ENCODE measurements at places on chromosomes 7 and 10.
A peak's percentile ranks its signal among the peaks of the same experiment; 100 is the strongest.

- no peak for DNase-seq
These were observed 30.0 kb downstream of the TACC2 start for GRCh38 chr10:122018951-122019413.

DNA sequence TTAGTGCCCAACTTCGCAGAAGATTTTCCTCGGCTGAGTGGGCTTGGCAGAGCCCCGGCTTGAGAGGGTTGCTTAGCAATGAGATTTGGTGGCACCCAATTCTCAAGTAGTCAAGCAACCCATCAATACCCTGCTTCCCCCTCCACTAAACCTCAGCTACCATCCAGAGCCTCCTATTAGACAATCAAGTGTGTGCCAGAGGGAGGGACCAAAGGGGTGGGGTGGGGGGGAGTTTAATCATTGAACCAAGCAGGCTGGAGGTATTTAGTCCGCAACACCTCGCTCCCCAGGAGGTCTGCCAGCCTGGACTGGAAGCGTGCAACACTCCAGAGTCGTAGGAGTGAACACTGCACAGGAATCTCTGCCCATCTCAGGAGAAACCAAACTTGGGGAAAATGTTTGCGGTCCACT is at the start of gene HKDC1:
HKDC1 (plus strand) TSS at position 292 of the 411 bp plus-strand sequence; CDS start at position 396, 104 bp downstream.
- DNase-seq = peak; percentile 14

DNA sequence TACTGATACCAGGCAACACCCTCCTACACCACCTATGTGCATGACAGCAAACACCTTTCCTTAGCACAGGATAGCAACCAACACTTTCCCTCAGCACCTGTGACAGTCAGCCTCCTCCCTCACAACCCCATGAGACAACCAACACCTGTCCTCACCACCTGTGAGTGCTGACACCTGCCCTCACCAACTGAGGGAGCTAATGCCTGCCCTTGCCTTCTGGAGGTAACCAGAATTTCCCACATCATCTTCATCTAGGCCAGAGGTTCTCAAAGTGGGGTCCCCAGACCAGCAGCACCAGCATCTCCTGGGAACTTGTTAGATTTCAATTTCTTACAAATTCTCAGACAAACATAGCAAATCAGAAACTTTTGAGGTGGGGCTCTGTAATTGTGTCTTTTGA is 112.5 kb downstream of the GRID1 start:
- no peak for DNase-seq

DNA sequence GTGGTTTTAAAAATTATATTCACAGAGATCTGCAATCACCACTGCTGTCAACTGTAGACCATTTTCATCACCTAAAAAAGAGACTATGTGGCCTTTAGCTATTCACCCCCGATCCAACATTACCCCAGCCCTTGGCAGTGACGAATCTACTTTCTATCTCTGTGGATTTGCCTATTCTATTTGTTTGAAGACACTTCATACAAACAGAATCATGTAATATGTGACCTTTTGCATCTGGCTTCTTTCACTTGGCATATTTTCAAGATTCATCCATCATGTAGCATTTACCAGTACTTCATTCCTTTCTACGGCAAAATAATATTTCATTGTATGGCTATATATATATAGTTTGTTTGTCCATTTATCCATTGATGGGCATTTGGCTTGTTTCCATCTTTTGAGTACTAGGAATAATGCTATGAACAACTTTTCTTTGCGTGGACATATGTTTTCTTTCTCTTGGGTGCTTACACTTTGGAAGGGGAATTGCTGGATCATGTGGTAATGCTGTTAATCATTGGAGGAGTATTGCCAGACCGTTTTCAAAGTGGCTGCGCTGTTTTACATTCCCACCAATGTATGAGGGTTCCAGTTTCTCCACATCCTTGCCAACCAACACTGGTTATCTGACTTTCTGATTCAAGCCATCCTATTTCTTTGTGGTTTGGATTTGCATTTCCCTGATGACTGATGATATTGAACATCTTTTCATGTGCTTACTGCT is 22.3 kb downstream of the ADAMTS14 start:
- DNase-seq = no peak

GRCh38 chr10:9875353-9875752 is 1142.3 kb upstream of the CELF2 start:
- no peak for DNase-seq

DNA sequence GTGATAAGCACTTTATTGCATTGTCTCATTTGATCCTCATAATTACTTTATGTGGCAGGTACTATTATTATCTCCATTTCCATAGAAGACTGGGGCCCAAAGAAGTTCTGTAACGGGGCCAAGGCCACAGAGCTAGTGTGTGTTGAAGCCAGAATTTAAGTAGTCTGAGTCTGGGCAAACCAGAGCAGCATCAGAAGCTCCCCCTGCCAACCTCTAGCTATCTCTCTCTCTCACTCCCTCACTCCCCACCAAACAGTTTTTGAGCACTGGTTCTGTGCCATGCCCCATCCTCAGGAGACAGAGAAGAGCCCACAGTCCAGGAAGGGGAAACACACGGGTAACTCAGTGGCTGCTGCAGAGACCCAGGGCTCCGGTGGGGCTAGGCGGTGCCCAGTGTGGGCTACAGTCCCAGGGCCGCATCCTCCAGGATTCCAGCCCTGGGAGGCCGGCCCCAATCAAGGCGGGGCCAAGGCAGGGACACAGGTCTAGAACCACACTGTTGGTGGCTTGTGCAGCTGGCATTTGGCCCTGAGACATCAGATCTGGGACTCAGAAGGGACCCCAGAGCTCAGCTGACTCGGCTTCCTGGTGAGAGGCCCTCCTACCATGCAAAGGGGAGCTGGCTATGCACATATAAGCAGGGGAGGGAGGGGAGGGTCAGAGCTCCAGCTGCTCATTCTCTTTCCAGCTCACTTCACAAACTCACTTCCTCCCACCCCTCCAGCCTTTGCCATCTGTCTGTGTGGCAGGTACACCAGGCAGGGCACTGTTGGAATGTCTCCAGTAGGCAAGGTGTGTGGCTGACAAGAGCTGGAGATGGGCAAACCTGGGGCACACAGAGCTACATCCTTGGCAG is 34.4 kb downstream of the COL13A1 start:
- no peak for DNase-seq

DNA sequence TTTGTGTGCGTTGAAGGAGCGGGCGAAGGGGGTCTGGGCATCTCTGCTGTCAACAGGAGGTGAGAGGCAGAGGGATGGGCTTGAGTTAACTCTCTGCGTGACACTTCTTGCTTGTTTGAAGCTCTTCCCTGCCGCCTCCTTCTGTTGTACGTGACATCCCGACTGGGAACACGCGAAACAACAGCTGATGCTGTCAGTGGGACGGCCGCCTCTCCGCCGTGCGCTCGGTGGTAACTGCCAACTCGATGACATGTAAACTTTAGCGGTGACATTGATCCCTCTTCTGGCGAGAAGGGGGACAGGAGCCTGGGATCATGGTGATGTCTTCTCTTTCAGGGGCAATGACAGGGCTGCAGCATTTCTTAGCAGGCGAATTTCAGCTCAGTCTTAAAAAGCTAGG is 394.5 kb downstream of the TYW1 start:
- peak; percentile 48 for DNase-seq

- DNase-seq = no peak
These were observed 352.6 kb downstream of the GPR37 start for GRCh38 chr7:124413029-124413428.

GRCh38 chr10:128859738-128860386 is 607.2 kb upstream of the MGMT start:
- no peak for DNase-seq

- no peak for DNase-seq
These were observed 67.1 kb downstream of the CUBN start for GRCh38 chr10:17062493-17062892.

- DNase-seq = no peak
These were observed 28.8 kb upstream of the JCAD start for GRCh38 chr10:30088178-30088577.

- no peak for DNase-seq
These were observed 260.1 kb upstream of the PODXL start for GRCh38 chr7:131816391-131817007.

GRCh38 chr7:129664029-129665012 is 52.8 kb downstream of the NRF1 start:
- peak; percentile 25 for DNase-seq

DNA sequence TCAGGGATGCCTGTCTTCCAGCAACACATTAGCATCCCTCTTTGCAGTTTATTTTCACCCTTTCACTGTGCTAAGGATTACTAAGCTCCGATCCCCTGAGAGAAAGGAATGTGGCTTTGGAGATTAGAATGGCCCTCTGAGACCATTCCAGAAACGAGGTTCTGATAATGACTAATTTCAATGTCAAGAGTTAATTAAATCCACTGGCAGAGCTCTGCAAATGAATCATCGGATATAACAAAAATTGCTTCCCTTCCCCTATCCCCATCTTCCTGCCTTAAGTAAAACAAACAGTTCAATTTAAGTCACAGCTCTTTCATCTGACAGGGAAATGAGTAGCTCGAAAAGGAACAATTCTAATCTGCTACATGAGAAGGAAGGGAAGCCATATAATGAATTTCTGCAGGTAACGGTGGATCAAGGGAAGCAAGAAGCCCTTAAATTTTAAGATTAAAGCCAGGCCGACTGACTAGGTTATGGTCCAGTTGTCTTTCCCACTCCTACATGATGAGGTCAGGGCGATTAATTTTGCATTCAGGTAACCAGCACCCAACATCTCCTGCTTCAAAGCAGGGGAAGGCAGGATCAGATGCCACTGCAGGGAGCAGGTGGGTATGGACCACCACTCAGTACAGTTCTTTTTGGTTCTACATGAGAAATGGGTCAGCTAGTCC is 50.5 kb downstream of the MALSU1 start:
- no peak for DNase-seq

DNA sequence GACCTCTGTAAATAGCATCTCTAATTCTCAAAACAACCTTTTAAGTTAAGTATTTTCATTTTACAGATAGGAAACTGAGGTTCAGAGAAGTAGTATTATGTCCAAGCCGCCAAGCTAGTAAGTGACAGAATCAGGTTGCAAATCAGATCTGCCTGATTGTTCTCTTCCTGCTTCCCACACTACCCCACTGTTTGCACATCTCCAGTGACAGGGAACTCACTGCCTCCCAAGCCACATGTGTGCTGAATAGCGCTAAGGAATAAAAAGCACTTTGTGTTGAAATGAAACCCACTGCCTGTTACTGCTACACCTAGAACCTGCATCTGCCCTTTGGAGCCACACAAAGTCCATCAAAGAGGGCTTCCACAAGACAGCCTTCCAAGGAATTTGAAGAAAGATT is 45.1 kb upstream of the WDR11 start:
- no peak for DNase-seq

DNA sequence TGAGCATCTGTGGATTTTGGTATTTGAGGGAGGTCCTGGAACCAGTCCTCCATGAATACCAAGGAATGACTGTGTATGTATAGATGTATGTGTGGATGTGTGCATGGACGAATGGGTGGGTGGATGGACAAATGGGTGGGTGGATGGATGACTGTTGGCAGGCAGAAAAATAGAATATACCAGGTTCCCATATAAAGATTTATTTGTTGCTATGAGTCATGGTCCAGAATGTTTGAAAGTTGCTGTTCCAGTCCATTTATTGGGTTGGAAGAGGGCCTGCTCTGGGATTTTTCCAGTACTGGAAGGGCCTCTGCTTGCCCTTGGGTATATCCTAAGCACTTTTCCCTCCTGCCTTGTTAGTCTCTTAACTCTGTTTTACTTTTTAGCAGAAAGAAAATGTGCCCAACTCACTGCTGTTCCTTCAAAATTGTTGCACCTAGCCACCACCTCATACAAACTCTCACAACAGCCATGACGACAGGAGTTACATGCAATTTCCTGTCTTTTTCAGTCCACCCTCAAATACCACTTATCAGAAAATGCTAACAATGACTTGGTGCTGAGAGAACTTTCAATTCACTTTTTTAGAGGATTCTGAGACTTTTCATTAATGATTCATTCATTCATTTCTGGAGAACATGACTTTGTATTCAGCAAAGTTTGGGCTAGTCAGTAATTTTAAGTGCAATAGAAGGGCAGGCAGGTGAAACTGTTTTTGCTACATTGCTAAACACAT is 108.1 kb downstream of the EEPD1 start:
- no peak for DNase-seq

DNA sequence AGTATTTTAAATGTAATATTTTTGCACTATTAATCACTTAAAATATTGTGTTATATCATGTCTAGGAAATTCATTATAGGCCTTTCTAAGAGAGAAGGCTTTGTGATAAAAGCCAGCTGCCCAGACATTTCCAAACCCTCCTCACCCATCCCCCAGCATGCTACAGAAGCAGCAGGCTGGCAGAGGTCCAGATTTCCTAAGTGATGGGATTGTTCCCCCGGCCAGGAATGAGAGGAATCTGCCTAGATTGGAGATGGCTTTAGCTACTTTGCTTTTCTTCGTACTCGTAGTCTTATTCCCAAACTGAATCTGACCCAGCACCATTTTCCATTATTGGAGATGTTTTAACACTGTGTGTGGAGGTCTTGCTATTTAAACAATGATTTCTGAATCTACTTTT is 29.4 kb downstream of the CDK14 start:
- DNase-seq = peak; percentile 70

DNA sequence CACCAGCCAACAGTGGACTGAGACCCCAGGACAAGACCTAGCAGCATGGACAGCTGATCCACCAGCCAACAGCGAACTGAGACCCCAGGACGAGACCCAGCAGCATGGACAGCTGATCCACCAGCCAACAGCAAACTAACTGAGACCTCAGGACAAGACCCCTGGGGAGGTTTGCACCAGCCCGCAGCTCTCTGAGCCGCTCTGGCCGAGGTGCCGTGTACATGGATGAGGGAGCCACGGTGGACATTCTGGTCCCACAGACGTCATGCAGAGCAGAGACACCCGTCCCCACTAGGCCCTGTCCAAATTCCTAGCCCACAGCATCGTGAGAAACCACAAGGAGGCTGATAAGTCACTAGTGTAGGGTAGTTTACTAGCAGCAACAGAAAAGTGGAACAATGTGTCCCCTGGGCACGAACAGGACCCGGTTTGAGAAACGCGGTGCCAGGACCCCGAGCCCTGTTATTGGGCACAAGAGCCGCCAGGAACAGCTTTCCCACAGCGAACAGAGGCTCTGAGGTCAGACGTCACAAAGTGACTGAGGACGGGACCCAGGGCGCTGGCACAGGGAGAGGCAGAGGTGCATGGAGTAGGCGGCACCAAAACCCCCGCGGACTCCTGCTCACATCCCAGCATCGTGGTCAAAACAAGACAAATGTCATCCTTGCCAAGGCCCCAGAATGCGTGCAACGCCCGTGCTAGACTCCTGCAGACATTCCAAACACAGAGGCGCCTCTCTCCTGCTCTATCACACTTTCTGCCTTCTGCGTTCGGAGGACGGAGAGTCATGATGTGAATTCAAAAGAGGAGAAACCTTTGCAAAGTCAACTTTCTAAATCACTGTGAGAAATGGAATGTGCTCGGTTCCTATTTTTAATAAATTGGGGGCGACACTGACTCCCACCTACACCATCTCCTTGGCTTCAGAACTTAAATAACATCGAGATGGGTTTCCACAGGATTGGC is 8.1 kb downstream of the STK32C start:
- no peak for DNase-seq

DNA sequence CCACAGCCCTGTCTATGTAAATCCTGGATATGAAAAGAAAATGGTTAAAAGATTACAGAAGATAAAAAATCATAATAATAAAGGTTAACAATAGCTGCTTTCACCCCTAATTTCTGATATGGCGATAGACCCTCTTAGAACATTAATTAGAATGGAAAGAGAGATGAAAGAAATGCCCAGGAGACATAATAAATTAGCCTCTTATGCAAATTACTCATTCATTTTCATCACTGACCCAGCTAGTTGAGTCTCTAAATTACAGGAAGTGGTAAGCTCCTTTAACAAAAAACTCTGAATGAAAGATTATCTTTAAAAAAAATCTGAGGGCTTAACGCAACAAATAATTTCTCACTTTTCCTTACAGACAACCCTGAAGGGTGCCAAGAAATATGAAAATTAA is 12.4 kb downstream of the GFRA1 start:
- DNase-seq = no peak

Measured in retina (tissue), 1 donor.